Psoas muscle (tissue), 8 donors: ENCODE measurements at places on chromosomes 2 and 18. TPM values are rescaled to one million over a fixed set of nuclear protein-coding genes. Genes with fewer than 3 reads are reported as not detected.

The FAM124B gene
- 1.5 TPM for total RNA-seq

The SCN9A gene
- total RNA-seq, result 0.34 TPM

The PFN4 gene
- 0.45 TPM for total RNA-seq

The ITGB6 gene
- 4.6 TPM for total RNA-seq

The INO80C gene
- total RNA-seq, result 19.9 TPM

The PDCD1 gene
- total RNA-seq, result 0.20 TPM

The ACTR2 gene
- 72.0 TPM for total RNA-seq

The SLC8A1 gene
- total RNA-seq, result 2.9 TPM

The PROM2 gene
- 1.4 TPM for total RNA-seq

The IL1RL1 gene
- 0.43 TPM for total RNA-seq

The RGPD3 gene
- total RNA-seq, result 0.13 TPM

The RAPGEF4 gene
- total RNA-seq, result 2.0 TPM

The C2orf81 gene
- total RNA-seq, result 0.15 TPM

The SLC5A7 gene
- total RNA-seq, result 0.09 TPM

The WNT10A gene
- total RNA-seq, result not detected

The LCLAT1 gene
- 5.5 TPM for total RNA-seq

The ALLC gene
- not detected for total RNA-seq

The ZNF532 gene
- 90.3 TPM for total RNA-seq

The CYRIA gene
- total RNA-seq, result 10.2 TPM

The FBXO48 gene
- 2.2 TPM for total RNA-seq

The G6PC2 gene
- total RNA-seq, result not detected

The ITGB1BP1 gene
- total RNA-seq, result 52.5 TPM

The MCFD2 gene
- total RNA-seq, result 121 TPM

The SERPINB12 gene
- total RNA-seq, result not detected

The XDH gene
- 1.5 TPM for total RNA-seq

The NABP1 gene
- total RNA-seq, result 7.2 TPM

The CHRND gene
- total RNA-seq, result 300 TPM

The CRYGD gene
- not detected for total RNA-seq

The CHST9 gene
- total RNA-seq, result 0.08 TPM

The NT5C1B gene
- total RNA-seq, result not detected

The PHOSPHO2 gene
- total RNA-seq, result 0.86 TPM

The HTR2B gene
- 0.17 TPM for total RNA-seq

The CCDC74A gene
- total RNA-seq, result 0.51 TPM

The PCGF1 gene
- 23.1 TPM for total RNA-seq

The ACMSD gene
- not detected for total RNA-seq

The POTEJ gene
- total RNA-seq, result not detected
